ENCODE measurements at places on chromosomes 2 and 18.

DNA sequence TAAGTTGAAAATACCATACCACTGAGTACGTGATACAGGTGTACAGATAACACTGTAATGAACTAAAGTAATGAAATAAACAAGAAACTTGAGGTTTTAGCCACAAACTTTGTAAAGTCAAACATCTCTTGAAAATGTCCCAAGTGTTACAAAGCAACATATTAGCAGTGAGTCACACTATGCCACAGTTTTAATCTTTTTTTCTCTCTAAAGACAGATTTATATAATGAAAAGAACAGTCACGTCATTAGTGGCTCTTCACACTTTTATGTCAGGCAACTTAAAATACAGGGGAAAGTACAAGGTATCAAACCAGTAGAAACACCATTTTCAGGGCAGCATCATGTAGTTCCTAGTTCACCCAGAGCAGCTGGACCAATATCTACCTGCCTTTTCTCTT is 42.1 kb downstream of the RAPH1 start:
- no peak for DNase-seq

DNA sequence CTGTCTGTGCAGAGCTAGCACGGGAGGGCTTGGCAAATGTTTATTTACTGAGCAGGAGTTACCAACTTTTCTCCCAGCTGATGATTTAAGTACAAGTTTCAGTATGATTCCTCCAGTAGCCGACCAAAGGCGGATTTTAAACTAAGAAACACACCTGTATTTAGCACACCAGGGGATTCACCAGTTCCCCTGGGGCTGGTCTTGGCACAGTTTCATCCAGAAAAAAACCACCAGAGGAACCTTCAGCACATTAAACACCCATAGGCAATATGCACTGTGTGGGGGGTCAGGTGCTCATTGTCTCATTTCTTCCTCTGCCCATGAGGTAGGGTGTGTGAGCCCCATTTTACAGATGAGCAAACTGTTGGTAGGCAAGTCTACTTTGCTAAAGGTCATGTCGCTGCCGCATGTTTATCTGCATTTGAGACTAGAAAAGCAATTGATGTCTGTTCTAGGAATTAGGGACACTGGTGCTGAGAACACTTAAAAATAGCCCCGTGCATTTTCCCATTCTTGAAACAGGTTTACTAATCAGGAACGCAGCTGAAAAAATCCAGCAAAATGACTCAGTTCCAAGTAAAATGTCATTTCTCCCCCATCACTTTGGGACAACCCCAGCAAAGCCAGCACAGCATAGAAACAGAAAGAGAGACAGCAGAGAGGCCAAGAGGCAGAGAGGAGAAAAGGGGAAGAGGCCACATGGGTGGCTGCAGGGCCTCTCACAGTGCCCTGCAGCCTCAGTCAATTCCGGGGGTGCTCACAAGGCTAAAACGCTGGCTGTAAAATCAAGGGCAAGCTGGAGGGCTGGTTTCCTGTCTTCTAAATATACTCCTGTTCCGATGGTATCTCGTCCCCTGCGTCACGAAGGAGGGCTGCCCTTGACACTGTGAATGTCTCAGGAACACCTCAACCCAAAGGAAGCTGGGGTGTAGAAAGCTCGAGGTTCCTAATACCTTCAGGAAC is 166.8 kb upstream of the ID2 start:
- no peak for DNase-seq

- DNase-seq = peak; percentile 42
These were observed 68.8 kb upstream of the CDC42EP3 start for GRCh38 chr2:37740164-37740739.

DNA sequence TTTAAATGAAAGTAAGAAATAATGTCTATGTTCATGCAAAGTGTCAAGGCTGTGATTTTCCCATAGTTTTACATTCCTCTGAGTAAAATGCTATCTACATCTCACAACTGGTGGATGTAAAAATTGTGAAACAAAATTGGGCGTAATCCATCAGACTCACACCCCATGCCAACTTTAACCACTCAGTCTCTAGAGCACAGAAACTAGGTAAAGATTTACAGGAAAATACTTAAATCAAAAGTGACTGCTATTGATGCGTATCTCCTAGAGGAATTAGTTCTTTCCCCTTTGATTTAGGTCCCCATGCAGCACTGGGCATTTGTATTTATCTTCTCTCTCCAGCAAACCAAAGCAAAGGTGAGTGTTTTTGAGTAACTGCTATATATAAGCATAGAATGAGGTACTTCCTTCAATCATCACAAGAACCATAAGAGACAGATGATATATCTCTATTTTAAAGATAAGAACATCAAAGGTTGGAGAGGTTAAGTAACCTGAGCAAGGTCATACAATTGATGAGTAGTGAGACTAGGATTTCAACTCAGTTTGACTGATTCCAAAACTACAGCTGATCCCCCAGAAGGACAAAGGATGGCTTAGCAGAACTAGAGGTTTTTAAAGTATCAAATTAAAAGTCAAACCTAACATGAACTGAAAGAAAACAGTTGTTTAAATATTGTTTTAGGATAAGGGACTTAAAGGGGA is 594.0 kb upstream of the ACVR2A start:
- DNase-seq = no peak

DNA sequence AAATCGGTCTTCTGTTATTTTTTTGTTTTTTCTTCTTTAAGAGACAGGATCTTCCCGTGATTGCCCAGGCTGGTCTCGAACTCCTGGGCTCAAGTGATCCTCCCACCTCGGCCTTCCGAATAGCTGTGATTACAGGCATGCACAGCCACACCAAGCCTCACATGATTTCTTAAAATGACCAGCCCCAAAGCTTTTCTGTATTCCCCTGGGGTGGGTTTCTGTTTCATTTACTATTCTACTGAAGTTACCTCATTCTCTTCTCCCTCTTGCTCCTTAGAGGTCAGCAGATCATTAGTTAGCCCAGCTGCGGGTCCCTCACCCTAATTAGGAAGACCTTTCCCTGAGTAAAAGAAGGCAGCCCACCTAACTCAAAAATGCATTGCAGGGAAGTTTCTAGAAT is 27.6 kb downstream of the SLC1A4 start:
- DNase-seq = no peak

- DNase-seq = no peak
These were observed 57.0 kb upstream of the TXNDC2 start for GRCh38 chr18:9828506-9829396.

DNA sequence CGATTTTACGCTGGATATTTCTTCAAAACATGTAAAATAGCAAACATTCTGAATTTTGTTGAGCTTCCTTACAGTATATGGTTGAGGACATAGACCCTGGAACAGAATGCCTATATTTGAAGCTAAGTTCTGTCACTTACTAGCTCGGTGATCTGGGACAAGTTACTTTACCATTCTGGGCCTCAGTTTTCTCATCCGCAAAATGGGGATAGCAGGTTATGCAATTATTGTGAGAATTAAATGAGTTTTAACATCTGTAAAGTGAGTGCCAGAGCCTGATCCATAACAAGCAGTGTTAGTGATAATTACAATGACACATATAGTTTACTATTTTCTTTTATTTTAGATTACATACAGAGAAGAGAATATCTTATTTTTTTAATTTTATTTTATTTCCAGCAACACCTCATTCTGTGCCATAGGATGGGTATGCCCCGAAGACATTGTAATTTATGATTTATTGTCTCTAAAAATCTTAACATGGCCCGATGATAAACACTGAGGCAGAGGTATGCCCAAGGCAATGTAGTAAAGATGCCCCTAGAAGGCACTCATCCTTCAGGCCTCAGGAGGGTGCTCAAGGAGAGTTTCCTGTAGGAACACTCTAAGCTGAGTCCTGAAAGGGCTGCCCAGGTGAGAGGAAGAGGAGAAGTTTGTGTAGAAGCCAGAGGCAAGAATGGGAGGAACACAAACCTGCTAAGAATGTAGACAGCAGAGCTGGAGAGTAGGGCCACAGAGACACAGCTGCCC is 250.9 kb downstream of the BCL11A start:
- DNase-seq = no peak

DNA sequence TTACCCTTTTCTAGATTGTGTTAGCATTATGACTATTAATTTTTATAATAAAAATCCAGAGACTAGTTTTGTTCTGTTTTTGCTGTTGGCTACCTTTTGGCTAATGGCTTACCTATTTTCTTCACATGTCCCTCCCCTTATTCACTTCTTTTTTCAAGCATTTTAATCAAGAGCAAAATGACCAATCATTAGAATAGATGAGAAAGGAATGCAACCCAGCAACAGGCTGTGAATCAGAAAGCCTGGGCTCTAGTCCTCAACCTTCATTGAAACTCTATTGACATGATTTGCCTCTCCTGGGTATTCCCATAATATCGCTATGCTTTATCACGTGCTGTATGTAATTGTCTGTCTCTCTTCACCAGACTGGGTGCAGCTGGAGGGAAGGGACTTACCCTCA is 370.1 kb downstream of the IRS1 start:
- no peak for DNase-seq

DNA sequence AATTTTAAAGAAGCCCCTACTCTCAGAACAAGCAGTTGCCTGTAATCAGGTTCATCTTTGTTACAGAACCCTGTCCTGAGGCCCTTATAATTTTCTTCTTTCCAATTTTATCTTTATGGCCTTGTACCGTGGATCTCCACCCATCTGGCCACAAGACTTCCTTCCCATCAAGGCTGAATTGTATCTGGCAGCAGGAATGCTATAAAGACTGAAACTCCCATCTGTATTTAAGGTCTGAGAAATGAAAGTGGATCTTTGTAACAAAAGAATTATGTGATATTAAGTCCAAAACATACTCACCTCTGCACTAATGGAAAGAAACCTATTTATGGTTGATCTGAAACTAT is 91.8 kb downstream of the METTL8 start:
- no peak for DNase-seq

- DNase-seq = peak; percentile 59
These were observed 13.6 kb upstream of the LIPG start for GRCh38 chr18:49548229-49548636.

DNA sequence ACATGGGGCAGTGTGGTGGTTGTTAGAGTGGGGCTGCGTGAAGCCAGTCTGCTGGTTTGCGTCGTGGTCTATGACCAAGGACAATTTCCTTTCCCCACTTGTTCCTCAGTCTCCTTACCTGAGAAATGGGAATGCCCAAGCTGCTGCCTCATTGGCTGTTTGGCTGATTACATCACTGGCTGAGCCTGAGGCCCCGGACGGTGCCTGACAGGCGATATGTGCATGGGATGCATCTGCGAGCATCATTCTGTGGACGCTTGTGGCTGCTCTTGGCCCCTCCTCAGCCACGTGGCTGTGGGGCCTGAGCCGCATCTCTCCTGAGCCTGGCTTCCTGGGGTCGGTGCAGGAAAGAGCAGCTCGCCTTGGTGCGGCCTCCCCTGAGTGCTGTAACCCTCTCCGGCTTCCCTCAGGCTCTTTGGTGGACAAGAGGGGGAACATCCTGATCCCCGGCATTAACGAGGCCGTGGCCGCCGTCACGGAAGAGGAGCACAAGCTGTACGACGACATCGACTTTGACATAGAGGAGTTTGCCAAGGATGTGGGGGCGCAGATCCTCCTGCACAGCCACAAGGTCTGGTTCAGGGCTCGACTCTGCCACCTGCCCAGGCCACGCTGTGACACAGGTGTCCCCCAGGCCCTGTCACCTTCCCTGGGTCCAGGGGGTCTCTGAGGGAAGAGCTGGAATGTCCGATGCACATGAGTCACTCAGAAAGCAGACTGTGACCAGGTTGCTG is 17.2 kb downstream of the CNDP2 start:
- no peak for DNase-seq

GRCh38 chr2:101823347-101823791 is 125.9 kb downstream of the MAP4K4 start:
- DNase-seq = peak; percentile 63

- no peak for DNase-seq
These were observed 143.0 kb downstream of the ARL6IP6 start for GRCh38 chr2:152861349-152861942.

- DNase-seq = no peak
These were observed 821.2 kb upstream of the ID2 start for GRCh38 chr2:7860693-7861092.

- DNase-seq = no peak
These were observed 14.4 kb downstream of the GPR45 start for GRCh38 chr2:105255979-105256378.

GRCh38 chr2:55618275-55619055 is 1.0 kb upstream of the PPP4R3B start:
- peak; percentile 49 for DNase-seq

- DNase-seq = no peak
These were observed 2.6 kb downstream of the PRSS56 start for GRCh38 chr2:232522623-232523401.

- no peak for DNase-seq
These were observed 27.0 kb upstream of the ST3GAL5 start for GRCh38 chr2:85915606-85916303.

DNA sequence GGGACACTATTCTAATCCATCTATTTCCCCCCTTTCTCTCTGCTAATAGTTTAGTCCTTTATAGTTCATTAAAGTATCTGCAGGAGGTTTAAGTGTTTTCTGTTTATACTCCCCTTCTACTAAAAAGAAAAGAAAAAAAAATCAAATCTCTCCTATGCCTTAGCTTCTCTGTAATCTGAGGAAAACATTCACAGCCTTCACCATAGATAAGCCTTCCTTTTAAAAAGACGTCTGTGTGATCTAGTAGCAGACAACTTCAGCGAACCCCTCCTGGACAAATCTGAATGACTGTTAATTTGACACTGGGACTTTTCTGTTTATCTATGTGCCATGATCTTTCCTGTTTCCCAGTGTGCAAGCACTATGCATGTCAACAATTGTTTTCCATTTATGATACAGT is 70.4 kb upstream of the CDH19 start:
- no peak for DNase-seq

GRCh38 chr2:239598732-239599090 is 197.9 kb upstream of the HDAC4 start:
- DNase-seq = no peak

- peak; percentile 80 for DNase-seq
These were observed 25.2 kb upstream of the TLK1 start for GRCh38 chr2:171185941-171186340.

- no peak for DNase-seq
These were observed 16.9 kb downstream of the PRKAG3 start for GRCh38 chr2:218814540-218815243.

DNA sequence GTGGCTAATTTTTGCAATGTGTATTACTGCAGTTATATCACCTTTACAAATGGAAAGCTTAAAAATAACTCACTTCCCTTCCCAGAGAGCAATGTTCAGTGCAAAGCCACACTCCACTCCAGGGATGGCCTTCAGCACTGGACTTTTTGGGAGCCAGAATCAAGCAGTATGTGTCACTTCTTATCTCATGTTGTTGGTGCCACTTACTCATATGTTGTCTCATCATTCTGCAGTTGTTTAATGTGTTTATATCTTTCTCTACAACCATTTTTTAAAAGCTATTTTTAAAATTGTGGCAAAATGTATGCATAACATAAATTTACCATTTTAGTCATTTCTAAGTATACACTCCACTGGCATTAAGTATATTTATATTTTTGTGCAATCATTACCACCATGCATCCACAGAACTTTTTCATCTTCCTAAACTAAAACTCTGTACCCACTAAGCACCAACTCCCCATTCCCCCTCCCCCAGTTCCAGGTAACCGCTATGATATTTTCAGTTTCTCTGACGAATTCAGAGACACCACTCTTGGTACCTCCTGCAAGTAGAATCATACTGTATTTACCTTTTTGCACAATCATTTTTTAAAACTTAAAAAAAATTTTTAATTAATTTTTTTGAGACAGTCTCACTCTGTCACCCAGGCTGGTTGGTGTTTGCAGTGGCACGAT is 32.1 kb upstream of the CD8A start:
- DNase-seq = no peak

GRCh38 chr2:42809819-42810120 is 17.4 kb upstream of the HAAO start:
- peak; percentile 83 for DNase-seq

- no peak for DNase-seq
These were observed 44.9 kb downstream of the OSR1 start for GRCh38 chr2:19313553-19313952.

Data from HFFc6 (cell line).